CD14-positive monocyte (primary cell): ENCODE measurements at places on chromosomes 2 and 18. TPM values are rescaled to one million over a fixed set of nuclear protein-coding genes. Genes with fewer than 3 reads are reported as not detected.

- no peaks in the 10 kb centered on the region for H3K36me3 ChIP-seq
- H3K4me3 ChIP-seq, result no peak overlapping the region
- no peak overlapping the region for H3K27ac ChIP-seq
- H3K27me3 ChIP-seq, result no peaks in the 10 kb centered on the region
- DNase-seq, result no peak
Measured at GRCh38 chr2:67389286-67389685, 7.8 kb upstream of the ETAA1 start.

GRCh38 chr2:108128249-108128648 is 111.5 kb upstream of the SULT1C3 start:
- no peak overlapping the region for H3K27ac ChIP-seq
- H3K27me3 ChIP-seq, result no peaks in the 10 kb centered on the region
- H3K4me1 ChIP-seq, result no peaks in the 10 kb centered on the region
- DNase-seq, result no peak
- no peaks in the 10 kb centered on the region for H3K36me3 ChIP-seq
- H3K4me3 ChIP-seq, result no peak overlapping the region

GRCh38 chr2:176178038-176178756 is 10.3 kb upstream of the HOXD1 start:
- no peaks in the 10 kb centered on the region for H3K36me3 ChIP-seq
- H3K27me3 ChIP-seq, result peaks cover 100% of the 10 kb centered on the region
- no peak for DNase-seq
- H3K4me3 ChIP-seq, result no peak overlapping the region

- H3K27ac ChIP-seq, result no peak overlapping the region
- DNase-seq, result no peak
- no peaks in the 10 kb centered on the region for H3K27me3 ChIP-seq
- H3K4me3 ChIP-seq, result no peak overlapping the region
- H3K36me3 ChIP-seq, result no peaks in the 10 kb centered on the region
- H3K4me1 ChIP-seq, result no peaks in the 10 kb centered on the region
Measured at GRCh38 chr2:176914371-176914770, 298.2 kb upstream of the HNRNPA3 start.

DNA sequence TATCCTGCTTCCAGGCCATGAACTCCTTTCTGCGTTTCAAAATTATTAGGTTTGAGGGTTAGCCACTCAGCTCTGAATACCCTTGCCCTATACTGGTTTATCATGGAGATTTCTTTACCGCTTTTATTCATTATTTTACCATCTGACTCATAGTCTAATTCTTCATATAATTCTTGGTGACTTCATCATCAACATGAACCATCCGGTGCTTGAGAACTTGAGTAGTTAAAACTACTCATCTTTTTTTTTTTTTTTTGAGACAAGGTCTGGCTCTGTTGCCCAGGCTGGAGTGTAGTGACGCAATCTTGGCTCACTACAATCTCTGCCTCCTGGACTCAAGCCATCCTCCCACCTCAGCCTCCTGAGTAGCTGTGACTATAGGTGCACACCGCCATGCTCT is 94.2 kb upstream of the LHCGR start:
- H3K27me3 ChIP-seq, result no peaks in the 10 kb centered on the region
- no peak overlapping the region for H3K27ac ChIP-seq
- no peaks in the 10 kb centered on the region for H3K36me3 ChIP-seq
- H3K4me1 ChIP-seq, result no peaks in the 10 kb centered on the region

MREG gene
- 0.14 TPM for polyA plus RNA-seq

LTBP1 gene
- polyA plus RNA-seq, result not detected in 2 replicates

CHRND gene
- polyA plus RNA-seq, result not detected

RGPD3 gene
- polyA plus RNA-seq, result 0.05 and 0.25 TPM in 2 replicates
